Cardiac fibroblast (primary cell): ENCODE measurements at places on chromosomes 11 and 22.

DNA sequence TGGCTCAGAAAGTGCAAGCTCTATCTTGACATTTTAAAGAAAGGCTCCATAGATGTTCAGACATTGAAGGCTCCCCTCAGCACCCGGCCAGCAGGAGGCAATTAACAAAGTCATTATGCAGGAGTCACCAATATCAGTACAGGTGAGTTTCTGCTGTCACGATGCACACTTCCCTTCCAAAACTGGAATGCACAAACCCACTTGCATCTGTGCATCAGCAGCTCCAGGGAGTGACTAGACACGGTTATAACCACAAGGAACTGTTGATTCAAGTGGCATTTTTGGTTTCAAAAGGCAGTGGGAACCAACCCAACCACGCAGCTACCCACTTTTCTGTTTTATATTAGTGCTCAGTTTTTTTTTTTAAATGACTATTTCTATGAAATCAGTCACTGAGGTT, 293.9 kb upstream of the NARS2 start:
- DNase-seq: no peak

DNA sequence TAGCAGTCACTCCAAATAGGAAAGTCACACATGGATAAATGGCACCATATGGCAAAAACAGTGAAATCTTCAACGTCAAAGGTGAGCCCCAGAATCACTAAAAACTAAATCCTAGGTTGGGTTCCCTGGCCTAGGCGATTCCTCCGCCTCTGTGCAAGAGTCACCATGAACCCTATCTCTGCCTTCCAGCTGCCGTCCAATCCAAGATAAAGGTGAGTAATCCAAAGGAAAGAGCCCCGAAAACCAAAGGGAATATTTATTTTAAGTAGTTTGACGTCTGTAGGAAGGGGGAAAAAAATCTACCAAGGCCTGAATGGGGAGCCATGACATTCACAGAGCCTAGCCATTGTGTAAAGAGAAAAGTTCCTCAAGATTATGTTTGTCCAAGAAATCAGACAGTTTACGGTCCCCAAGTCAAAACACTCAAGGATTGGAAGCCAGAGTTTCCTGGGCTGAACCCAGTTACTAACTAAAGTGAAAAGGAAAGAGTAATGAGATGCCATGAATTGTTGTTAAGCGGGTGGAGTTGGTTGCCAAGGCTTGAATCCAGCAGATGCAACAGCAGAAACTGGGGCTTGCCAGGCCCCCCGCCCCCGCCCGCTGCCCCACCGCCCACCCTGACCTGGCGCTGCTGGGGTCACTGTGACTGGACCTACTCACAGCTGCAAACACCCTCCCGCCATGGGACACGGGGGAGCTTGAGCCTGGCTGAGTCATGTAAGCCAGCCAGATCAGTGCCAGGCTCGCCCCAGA, 39.7 kb upstream of the ETS1 start:
- no peak for DNase-seq

GRCh38 chr11:74069146-74070046, 60.5 kb upstream of the UCP3 start:
- DNase-seq: no peak

- no peak for DNase-seq
Measured at GRCh38 chr11:67999704-68000103, 4.2 kb downstream of the UNC93B1 start.

- DNase-seq: peak; percentile 85
Measured at GRCh38 chr11:65430406-65431217, 8.0 kb downstream of the NEAT1 start.

DNA sequence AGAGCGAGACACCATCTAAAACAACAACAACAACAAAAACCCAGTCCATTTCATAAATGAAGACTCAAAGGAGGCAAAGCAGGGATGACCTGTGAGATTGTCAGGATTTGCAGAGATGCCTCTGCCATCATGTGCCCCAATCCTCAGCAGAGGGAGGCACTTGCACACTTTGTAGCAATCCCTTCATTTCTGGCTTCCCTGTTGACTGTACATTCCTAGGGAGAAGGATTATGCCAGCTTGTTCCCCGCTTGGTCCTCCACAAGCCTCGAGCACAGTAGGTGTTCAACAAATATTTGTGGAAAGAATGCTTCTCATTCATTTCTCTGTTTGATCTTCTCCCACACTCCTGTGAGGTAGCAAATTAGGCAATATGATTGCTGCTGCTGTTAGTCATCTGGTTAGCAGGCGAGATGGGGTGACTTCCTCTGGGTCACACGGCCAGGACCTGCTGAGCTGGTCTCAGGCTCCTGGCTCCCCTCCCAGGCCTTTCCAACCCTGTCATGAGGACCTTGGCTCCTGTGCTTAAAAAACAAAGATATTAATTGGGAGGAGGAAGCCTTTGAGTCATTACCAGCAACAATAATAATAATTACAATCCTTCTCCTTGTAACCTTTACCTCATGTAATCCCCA, 34.1 kb downstream of the LIF start:
- DNase-seq: peak; percentile 99

DNA sequence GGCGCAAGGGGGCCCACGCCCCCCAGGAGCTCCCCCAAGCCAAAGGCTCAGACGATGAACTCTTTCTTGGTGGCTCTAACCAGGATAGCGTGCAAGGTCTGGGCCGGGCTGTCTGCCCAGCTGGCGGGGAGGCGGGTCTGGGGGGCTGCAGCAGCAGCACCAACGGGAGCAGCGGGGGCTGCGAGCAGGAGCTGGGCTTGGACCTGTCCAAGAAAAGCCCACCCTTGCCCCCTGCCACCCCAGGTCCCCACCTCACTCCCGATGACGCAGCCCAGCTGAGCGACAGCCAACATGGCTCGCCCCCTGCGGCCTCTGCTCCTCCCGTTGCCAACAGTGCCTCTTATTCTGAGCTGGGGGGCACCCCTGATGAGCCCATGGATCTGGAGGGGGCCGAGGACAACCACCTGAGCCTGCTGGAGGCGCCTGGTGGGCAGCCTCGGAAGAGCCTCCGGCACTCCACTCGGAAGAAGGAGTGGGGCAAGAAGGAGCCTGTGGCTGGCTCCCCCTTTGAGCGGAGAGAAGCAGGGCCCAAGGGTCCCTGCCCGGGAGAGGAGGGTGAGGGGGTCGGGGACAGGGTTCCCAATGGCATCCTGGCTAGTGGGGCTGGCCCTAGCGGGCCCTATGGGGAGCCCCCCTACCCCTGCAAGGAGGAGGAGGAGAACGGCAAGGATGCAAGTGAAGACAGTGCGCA, 21.6 kb upstream of the TMEM191C start:
- no peak for DNase-seq

DNA sequence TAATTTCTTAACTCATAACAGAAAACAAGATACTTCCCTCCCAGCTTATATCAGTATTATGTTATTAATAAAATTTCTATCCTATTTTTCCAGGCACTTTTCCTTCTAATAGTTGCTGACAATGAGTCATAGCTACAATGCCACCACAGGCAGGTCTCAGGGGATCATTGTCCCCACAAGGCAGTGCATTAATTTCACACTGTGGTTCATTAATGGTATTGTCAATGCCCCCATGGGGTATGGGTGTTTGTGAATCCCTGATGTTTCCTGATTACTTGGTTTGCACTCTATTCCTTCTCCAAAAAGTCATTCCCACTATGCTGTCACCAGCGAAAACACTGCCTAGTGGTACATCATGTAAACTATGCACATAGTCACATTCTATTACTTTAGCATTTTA, 345.5 kb upstream of the CTSC start:
- no peak for DNase-seq

- DNase-seq: peak; percentile 38
Measured at GRCh38 chr11:81497202-81497804, 1236.4 kb downstream of the FAM181B start.

DNA sequence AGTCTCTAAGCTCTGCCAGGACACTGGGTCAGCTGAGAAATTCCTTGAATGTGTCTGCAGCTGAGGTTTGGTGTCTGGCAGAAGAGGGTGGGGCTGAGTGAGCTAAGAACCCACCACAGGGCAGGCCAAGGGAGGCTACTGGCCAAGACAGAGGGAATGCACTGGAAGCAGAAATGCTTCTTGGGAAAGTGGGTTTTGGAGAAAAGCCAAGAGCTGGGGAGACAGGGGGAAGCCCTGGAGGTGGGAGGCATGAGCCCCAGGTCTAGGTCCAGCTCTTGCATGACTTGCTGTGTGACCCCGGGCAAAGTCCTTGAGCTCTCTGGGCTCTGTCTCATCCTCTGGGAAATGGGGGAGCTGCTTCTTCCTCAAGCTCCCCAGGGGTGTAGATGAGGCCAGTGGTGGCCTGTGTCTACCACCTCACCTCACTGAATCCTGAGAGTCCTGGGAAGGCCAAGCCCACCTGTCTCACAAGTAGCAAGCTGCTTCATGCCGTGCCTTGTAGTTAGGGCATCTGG, 2.3 kb downstream of the MMP11 start:
- no peak for DNase-seq

DNA sequence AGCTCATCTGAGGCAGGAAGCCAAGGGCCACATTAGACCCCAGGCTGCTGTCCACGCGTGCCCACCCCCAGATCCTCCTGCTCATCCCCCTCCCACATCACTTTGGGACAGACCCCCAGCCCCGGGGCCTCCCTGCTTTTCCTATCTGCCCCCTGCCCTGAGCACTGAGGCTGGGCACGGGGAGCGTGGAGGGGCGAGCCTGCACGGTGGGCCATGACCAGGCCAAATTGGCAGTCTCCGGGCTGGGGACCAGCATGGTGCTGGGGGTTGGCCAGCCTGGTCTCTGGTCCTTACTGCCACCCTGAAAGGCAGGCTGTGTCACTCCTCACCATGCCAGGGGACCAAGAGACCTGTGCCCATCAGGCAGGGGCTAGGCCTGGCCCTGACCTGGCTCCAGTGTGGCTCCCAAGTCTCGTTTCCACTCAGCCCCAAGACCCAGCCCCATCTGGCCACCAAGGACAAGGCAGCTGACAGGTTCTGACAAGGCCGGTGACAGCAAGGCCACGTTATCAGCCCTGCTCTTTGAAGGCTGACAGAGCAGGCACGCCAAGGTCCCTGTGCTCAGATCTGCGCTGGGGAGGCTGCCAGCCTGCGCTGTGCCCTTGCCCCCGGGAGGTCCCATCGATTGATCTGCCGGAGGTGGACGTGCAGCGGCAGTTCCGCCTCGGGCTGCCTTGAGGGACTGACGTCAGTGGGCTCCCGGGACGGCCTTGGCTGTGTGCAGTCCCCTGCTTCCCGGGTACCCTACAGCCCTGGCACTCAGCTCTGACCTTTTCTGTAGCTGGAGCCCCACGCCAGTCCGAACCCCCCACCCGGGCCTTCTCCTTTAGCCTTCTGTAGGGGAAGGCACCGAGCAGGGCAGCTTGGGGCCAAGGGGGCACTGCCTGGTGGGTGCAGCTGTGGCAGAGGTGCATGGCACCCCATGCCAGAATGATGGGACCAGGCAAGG, 3.6 kb downstream of the TNNI2 start:
- DNase-seq: no peak

- DNase-seq: no peak
Measured at GRCh38 chr11:132050577-132051165, 680.3 kb downstream of the NTM start.

- DNase-seq: no peak
Measured at GRCh38 chr11:41917900-41918299, 458.4 kb upstream of the LRRC4C start.

GRCh38 chr11:80873310-80873999, 1432.6 kb upstream of the TENM4 start:
- DNase-seq: peak; percentile 51

- peak; percentile 24 for DNase-seq
Measured at GRCh38 chr11:62980133-62980760, 4.5 kb downstream of the SLC22A6 start.

DNA sequence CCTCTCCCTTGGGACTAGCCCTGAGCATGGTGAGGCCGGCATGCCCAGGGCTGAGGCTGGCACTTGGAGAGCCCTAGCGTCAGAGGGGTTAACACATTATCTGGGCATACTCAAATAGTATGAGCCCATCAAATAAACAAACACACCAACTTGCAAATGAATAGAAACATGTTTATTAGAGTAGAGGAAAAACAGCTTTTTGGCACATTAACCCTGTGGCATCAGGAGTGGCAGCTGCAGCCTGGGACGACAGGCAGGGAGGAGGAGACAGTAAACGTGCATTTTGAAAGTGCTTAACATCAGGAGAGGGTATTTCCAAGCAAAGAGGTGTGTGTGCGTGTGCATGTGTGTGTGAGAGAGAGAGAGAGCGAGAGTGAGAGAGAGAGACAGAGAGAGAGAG, 684.9 kb downstream of the NTM start:
- no peak for DNase-seq

GRCh38 chr11:94100253-94100652, 28.4 kb upstream of the PANX1 start:
- no peak for DNase-seq

DNA sequence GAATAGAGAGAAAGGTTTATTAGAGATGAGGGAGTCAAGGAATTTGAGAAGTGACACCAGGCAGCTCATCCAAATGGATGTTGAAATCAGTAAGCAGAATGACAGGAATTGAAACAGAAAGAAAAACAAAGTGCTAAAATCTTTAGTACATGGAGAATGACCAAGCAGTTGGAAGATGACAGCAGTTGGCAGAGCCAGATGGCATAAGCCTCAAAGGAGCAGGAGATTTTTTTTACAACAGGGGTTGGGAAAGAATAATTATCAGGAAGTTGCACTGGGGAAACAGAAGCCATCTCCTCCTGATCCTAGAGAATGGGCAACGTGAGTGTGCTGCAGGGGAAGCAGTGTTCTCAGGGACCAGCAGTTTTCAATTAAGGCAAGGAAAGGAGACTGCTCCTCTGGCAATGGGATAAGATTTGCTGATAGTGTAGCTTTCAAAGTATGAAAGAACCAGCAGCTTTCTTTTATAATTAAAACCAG, 28.9 kb downstream of the RAB39A start:
- no peak for DNase-seq

GRCh38 chr11:124085997-124086846, 29.0 kb upstream of the VWA5A start:
- DNase-seq: no peak

DNA sequence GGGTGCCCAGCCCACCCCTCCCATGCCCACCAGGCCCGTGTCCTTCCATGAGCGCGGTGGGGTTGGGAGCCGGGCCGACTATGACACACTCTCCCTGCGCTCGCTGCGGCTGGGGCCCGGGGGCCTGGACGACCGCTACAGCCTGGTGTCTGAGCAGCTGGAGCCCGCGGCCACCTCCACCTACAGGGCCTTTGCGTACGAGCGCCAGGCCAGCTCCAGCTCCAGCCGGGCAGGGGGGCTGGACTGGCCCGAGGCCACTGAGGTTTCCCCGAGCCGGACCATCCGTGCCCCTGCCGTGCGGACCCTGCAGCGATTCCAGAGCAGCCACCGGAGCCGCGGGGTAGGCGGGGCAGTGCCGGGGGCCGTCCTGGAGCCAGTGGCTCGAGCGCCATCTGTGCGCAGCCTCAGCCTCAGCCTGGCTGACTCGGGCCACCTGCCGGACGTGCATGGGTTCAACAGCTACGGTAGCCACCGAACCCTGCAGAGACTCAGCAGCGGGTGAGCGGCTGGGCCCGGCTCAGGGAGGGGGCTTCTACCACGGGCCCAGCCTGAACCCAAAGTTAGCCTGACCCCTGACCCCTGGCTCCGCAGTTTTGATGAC, 3.0 kb downstream of the PKP3 start:
- peak; percentile 49 for DNase-seq
